ENCODE measurements at places on chromosomes 6 and 20. TPM values are rescaled to one million over a fixed set of nuclear protein-coding genes. Genes with fewer than 3 reads are reported as not detected.

GRCh38 chr20:49549801-49550551, 18.0 kb downstream of the PTGIS start:
- DNase-seq = no peak

DNA sequence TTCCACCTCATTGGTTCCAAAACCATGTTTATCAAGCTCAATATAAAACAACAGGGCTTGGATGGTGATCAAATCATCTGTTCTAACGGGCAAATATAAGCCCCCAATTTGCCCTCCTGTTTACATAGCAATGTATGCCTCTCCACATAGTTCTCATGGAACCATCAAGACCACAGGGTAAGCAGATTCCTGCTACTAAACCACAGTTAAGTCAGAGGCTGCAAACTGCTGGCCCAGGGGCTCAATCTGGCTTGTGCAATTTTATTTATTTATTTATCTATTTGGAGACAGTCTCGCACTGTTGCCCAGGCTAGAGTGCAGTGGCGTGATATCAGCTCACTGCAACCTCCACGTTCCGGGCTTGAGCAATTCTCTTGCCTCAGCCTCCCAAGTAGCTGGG, 18.9 kb upstream of the MTHFD1L start:
- DNase-seq = no peak

GRCh38 chr20:13267231-13267630, 46.2 kb downstream of the ISM1 start:
- no peak for DNase-seq

GRCh38 chr6:84605298-84605697, 159.1 kb downstream of the TBX18 start:
- no peak for DNase-seq

DNA sequence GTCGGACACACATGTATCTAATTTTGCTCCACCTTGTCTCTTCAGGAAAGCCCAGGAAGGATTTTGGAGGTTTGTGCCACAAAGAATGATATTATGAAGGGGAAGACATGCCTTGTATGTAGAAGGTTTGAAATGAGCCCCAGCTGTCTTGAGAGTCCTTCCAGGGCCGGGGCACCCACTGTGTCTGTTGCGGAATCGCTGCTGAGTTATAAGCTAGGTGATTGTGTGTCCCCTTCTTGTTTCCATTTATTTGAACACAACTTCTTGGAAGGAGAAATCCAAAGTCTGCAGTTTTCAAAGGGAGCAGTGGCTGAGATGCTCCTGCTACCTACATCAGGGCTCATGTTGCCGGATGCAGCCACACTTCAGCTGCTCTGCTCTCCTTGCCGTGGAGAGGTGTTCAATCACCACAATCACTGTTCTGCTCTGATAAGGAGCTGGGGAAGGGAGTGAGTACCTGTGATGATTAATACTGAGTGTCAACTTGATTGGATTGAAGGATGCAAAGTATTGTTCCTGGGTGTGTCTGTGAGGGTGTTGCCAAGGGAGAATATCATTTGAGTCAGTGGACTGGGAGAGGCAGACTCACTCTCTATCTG, 828.6 kb downstream of the QKI start:
- DNase-seq = no peak

DNA sequence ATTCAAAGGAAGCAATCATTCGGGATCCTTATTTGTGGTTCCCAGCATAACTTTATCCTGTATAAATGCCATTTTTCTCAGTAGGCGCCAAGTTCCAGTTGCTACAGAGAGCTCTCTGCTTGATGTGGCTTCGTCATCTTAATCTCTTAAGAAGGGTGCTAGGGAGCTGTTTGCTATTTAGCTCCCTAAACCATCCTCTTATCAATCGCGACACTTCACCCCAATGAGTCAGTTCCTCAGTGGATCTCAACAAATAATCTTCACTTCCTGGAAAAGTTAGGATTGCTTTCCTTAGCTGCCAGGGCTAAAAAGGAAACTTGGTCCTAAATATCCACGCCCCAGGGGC, 1.3 kb upstream of the NKAIN2 start:
- no peak for DNase-seq

GRCh38 chr20:4721719-4722118, at the start of gene PRND:
TSS of gene PRND (plus strand) at chr20:4721909. CDS start at chr20:4724552, 2,643 bp downstream.
- no peak for DNase-seq

GRCh38 chr20:38725931-38726803, 1.9 kb downstream of the SLC32A1 start:
- no peak for DNase-seq

- no peak for DNase-seq
These were observed 331.7 kb downstream of the FARS2 start for GRCh38 chr6:5592886-5593519.

The TMEM217 gene
- total RNA-seq = not detected

The SLC22A7 gene
- total RNA-seq = not detected

The PGBD1 gene
- 3.2 TPM for total RNA-seq

The LAMA2 gene
- total RNA-seq = 206 TPM

The OTOR gene
- not detected for total RNA-seq

Data from heart left ventricle (tissue), 16 donors.